Pulmonary artery endothelial cell (primary cell): ENCODE measurements at places on chromosomes 2 and 18. TPM values are rescaled to one million over a fixed set of nuclear protein-coding genes. Genes with fewer than 3 reads are reported as not detected.

Gene EMX1
- not detected in 2 replicates for total RNA-seq

Gene SERTAD2
- 3.0 and 3.7 TPM in 2 replicates for total RNA-seq

Gene CPS1
- total RNA-seq: 3.9 and 18.0 TPM in 2 replicates

Gene C2orf72
- total RNA-seq: not detected in 2 replicates

Gene TWSG1
- 103 and 116 TPM in 2 replicates for total RNA-seq

Gene VSNL1
- not detected in 2 replicates for total RNA-seq

Gene MDH1B
- 0.26 and 0.35 TPM in 2 replicates for total RNA-seq

GRCh38 chr18:9775178-9775577 lies 67.1 kb downstream of the RAB31 start:
- DNase-seq: no peak

DNA sequence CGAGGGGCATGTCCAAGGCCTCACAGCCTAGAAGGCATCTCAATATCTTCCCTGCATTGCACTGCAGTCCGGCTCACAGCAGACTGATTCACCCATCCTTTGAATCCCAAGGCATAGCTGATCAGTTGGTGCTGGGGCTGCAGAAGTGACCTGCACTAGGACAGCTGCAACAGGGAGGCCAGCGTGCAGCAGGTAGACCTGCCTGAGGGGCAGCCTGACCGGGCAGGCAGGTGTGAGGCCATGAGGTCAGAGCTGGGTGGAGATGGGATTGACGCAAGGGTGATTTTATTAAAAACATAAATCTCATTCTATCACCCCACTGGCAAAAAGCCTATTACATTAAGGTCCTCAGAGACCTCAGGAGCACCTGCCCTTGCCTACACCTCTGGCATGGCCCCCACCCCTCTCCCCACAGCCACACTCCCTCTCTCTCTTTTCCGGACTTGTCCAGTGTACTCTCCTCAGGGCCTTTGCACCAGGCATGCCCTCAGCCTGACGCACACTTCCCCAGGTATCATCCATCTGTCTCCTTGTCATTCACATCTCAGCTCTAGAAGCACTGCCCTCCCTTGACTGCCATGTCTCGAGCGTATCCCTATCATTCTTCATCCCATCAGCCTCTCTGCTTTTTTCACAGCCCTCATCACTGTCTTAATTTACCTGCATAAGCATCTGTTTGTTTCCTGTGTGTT lies 63.5 kb upstream of the WIPF1 start:
- no peak for DNase-seq

DNA sequence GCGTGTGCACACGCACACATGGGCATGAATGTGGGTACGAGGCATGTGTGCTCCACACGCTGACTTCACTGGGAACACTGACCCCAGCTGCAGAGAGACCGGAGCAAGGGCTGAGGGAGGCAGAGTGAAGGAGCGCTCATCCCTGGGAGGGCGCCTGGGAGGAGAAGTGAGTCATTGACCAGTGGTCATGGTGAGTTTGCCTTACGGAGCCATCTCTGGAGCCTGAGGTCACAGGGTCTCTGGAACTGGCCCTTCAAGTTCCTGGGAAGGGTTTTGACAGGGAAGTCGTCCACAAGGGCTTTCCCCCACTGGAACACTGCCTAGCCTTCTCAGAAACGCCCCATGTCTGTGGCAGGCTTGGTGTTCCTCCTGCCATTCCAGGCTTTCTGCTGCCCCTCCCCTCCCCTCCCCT lies 14.3 kb upstream of the TMEM185B start:
- no peak for DNase-seq

DNA sequence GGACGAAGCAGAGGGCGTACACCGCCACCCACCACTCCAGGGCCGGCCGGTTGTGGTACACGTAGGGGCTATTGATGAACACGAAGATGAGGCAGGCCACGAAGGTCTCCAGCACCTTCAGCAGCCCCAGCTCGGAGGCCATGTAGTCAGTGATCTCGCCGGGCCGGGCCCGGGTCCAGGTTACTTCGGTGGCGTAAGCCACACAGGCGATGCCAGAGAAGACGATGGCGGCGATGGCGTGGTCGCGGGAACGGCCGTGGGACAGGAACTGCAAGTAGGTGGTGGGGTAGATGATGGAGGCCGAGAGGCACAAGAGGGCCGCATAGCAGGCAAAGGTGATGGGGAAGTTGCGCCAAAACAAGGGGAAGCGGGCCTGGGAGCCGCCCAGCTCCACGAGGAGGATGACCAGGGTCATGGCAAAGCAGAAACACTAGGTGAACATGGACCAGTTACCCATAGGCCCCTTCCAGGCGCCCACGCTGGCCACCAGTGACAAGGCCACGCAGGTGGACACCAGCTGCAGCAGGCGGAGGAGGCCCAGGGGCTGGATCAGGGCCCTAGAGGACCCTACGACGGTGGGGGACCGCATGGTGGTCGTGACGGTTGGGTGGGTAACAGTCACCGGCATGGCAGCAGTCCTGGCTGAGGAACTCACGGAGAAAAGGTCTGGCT lies 128.4 kb upstream of the FAM98A start:
- no peak for DNase-seq

GRCh38 chr2:191692502-191693115 lies 14.7 kb downstream of the NABP1 start:
- DNase-seq: no peak

DNA sequence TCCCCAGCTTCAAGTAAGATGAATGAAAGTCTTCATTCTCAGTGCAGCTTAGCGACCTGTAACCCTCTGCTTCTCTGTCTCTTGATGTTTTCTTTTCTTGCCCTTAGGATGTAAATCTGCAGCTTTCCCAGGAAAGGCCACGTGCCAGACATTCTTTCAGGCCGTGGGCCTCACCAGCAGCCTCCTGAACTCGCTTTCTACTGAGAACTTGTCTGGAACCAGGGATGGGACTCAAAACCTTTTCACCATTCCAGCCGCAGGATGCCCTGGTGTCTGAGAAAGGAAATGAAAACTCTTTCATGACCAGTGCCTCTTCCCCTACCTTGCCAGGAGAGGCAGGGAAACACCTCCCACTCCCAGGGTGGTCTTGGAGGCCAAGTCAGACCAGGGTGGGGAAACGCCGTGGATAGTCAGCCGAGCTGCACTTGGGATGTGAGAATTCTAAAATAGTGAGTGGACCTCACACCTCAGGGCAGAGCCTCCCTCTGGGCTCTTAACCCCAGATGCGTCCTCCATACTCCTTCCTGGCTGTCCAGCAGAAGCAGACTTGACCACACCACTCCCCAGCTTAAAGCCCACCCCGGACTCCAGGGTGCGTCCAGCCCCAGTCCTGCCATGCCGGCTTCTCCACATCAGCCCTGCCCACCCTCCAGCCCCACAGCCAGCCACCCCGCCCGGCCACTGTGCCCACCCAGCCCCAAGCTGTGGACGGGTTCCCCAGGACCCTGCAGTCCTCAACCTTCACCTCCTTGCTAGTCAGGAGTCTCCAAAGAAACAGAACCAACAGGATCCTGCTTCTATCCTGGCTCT lies 115.5 kb downstream of the TWIST2 start:
- no peak for DNase-seq

GRCh38 chr18:3498698-3499471 lies 48.9 kb downstream of the TGIF1 start:
- DNase-seq: no peak

GRCh38 chr18:74935434-74935833 lies 273.5 kb downstream of the PTGR3 start:
- no peak for DNase-seq

- no peak for DNase-seq
Observed at GRCh38 chr2:68365087-68365486, at the start of gene PLEK. Gene PLEK, plus strand, starts transcription at chr2:68365282. Its CDS starts 70 bp downstream, at chr2:68365352.

DNA sequence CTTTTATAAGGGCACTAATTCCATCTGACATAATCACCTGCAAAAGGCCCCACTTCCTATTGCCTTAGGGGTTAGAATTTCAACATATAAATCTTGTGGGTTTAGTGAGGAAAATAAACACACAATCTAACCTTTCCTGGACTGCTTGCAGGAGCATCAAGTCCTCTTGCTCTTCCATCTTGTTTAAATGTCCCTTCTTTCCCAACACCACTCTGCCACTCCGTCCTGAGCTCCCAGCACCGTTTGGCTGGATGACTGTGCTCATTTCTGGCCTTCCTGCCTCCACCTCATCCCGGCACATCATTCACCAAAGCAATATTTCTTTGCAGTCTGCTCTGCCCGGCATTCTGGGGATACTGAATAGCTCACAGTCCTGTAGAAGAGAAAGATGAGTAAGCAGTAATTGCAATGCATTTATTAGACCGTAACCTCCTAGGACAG lies 247.8 kb downstream of the BCL2 start:
- DNase-seq: no peak

DNA sequence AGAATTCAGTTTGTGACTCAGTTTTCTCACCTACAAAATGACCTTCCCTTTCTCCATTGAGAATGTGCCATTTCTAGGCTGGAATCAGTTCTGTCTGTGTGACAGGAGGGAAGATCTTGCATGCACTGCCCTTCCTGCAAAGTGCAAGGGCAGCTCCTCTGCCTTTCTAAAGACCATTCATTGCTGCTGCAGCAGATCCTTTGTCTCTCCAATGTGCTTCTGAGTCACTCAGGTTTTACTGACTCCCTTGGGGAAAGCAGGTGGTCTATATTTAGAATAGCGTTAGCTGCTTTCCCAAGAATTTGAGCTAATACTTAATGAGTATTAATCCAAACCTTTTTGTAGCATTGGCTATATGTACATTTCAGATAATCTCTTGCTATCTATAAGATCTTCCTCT lies 62.5 kb downstream of the DAW1 start:
- no peak for DNase-seq

DNA sequence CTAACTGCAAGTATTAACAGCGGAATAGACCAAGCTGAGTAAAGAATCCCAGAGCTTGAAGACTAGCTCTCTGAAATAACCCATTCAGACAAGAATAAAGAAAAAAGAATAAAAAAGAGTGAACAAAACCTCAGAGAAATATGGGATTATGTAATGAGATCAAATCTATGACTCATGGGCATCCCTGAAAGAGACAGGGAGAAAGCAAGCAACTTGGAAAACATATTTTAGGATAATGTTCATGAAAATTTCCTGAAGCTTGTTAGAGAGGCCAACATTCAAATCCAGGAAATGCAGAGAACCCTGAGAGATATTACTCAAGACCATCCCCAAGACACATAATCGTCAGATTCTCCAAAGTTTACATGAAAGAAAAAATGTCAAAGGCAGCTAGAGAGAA lies 17.3 kb downstream of the PFN4 start:
- no peak for DNase-seq

GRCh38 chr2:239826786-239827522 lies 198.2 kb downstream of the NDUFA10 start:
- DNase-seq: no peak
